ENCODE measurements at places on chromosomes 5 and 9.

DNA sequence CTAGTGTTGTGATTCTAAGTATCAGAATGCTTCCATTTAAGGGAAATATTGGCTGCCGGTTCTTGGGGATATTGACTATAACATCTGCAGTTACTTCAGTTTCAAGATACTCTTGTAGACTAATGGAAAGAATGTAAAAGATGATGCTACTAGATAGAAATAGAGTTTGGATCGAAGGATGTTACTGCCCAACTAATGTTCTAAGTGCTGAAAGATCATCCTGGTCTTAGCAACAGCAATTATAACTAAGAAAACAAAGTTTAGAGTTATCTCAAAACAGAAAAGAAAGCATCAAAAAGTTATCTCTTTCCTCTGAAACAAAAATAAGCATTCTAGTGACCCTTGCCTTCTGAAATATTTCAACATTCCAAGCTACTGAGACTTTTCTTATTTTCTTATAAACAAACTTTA is 49.9 kb downstream of the ITGA1 start:
- no peak for DNase-seq

DNA sequence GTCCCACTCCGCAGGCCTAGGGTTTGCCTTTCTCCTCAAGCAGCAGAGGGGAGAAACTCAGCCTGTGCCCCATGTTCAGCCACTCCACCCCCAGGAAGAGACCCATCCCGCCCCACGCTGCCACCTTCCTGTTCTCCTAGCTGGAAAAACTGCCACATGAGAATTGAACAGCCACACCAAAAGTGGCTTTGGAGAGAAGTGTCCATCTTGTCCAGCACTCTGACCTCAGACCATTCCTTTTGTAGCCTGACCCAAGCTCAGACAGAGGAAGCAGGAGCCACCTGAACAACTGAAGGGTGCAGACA is 8.3 kb upstream of the SLC25A48 start:
- DNase-seq = no peak

DNA sequence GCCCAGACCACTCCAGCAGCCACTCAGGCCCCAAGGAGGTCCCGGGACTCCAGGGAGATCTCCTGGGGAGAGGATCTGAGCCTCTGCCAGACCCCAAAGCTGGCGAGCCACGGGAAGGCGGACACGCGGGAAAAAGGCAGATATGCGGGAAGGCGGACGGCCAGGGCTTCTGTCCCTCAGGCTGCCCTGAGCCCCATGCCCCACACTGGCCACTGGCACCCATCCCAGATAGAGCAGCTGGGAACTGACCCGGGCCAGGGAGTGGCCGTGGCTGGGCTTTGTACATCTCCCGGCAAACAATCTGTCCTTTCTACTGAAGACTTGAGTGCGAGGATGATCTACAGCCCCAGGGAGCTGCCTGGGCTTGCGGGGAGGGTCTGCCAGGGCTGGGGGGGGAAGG is 21.1 kb upstream of the NOTCH1 start:
- no peak for DNase-seq

GRCh38 chr5:124007675-124008398 is 495.9 kb downstream of the CSNK1G3 start:
- DNase-seq = no peak

- DNase-seq = no peak
These were observed 14.1 kb upstream of the MOCS2 start for GRCh38 chr5:53123702-53124101.

DNA sequence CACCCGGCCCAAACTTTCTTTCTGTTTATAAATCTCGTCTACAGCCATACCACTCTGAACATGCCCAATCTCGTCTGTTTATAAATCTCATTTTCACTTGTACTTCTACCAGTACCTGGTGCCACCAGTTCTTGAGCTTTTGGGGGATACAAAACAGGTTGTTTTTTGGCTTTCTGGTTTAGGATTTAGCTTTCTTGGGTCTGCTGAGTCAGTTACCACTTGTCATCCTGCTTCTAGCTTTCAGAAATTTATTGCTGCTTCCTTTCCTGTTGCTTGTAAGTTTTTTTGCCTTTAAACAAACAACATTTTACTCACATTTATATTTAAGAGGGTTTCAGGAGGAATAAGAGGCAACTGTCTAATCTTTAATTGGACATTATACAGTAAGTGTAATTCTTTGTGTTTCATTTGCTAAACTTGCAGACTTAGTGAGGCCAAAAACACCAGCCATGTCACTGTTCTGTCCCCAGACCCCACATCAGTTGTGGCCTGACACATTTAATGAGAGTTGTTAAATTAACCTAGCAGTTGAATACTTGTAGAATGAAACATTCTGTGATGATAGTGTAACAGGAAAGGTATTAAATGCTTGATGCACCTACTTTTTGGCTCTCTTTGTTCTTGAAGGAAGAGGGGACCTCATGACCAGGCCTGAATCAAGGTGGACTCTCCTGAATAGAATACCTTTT is 11.8 kb downstream of the NDFIP1 start:
- DNase-seq = no peak

Measured in NCI-H460 (cell line).